ENCODE measurements at places on chromosomes 1 and 21. TPM values are rescaled to one million over a fixed set of nuclear protein-coding genes. Genes with fewer than 3 reads are reported as not detected.
A peak's percentile ranks its signal among the peaks of the same experiment; 100 is the strongest.

Gene CELA2B
- total RNA-seq, result 1.1 TPM

Gene CEP170
- 11.6 TPM for total RNA-seq

GRCh38 chr21:34574601-34575529 lies 40.0 kb downstream of the RCAN1 start:
- no peaks in the 10 kb centered on the region for H3K36me3 ChIP-seq
- H3K4me3 ChIP-seq, result no peak overlapping the region

GRCh38 chr1:39116860-39117728 lies 87.4 kb upstream of the MACF1 start:
- H3K4me1 ChIP-seq, result peaks cover 3% of the 10 kb centered on the region
- H3K27ac ChIP-seq, result peak overlapping the region; percentile 69
- H3K4me3 ChIP-seq, result no peak overlapping the region

GRCh38 chr1:56401191-56401590 lies 178.2 kb downstream of the PLPP3 start:
- no peaks in the 10 kb centered on the region for H3K4me1 ChIP-seq
- DNase-seq, result no peak
- H3K27me3 ChIP-seq, result no peaks in the 10 kb centered on the region
- no peak overlapping the region for H3K27ac ChIP-seq

- peaks cover under 1% of the 10 kb centered on the region for H3K4me1 ChIP-seq
- DNase-seq, result no peak
- no peak overlapping the region for H3K4me3 ChIP-seq
- peaks cover 3% of the 10 kb centered on the region for H3K36me3 ChIP-seq
- H3K27ac ChIP-seq, result no peak overlapping the region
- no peaks in the 10 kb centered on the region for H3K27me3 ChIP-seq
These were observed 15.7 kb downstream of the RCC2 start for GRCh38 chr1:17423781-17424245.

DNA sequence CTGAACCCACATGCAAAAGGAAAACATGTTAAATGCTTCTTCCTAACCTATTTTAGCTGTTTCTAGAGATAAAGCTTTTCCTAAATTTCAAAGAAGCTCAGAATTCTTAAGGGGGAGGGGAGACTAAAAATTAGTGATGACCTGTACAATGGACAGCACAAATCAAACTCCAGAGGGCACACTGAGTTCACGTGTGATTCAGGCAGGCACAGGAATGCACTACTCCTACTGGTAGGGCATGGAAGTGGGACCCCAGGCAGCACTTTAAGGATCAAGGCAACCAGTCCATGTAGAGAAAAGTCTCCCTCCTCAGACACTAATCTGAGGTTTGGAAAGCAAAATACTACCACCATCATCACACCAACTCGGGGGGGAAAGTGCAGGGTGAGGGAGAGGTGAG lies 31.3 kb upstream of the CLCA4 start:
- no peaks in the 10 kb centered on the region for H3K27me3 ChIP-seq
- H3K27ac ChIP-seq, result no peak overlapping the region
- DNase-seq, result no peak

DNA sequence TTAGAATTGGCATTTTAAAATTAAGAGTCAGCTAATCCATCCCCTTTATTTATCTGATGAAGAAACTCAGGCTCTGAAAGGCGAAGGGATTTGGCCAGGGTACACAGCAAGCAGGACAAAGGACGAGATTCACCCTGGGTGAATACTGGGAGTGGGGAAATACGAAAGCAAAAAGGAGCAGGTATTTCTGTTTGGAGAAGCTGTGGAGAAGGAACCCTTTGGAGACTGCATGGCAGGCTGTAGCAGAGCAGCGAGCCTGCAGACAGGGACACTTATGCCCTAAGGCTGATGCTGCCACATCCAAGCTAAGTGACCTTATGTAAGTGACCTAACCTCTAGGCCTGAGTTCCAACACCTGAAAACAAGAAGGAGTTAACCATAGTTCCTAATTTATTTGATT lies 207.2 kb upstream of the C1orf87 start:
- no peaks in the 10 kb centered on the region for H3K36me3 ChIP-seq
- no peaks in the 10 kb centered on the region for H3K4me1 ChIP-seq
- H3K27me3 ChIP-seq, result no peaks in the 10 kb centered on the region
- no peak for DNase-seq
- no peak overlapping the region for H3K4me3 ChIP-seq

DNA sequence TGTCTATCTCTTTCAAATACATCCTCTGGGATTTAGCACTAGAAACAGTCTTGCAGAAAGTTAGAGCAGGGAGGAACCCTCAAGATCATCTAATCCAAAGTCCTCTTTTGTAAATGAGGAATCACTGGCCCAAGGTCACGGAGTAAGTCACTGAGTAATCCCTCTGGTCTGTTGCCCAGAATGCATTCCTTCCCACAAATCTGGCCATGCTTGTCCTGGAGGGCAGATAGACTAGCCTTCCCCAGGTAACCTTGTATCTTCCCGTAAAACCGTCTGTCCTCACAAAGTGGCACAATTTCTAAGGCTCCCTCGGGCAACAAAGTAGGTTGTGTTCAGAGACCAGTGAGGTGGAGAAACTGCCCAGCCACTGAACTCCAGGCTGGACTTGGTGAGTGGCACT lies 46.2 kb downstream of the DDR2 start:
- DNase-seq, result no peak
- H3K4me1 ChIP-seq, result no peaks in the 10 kb centered on the region
- no peaks in the 10 kb centered on the region for H3K27me3 ChIP-seq
- no peak overlapping the region for H3K27ac ChIP-seq
